ENCODE measurements at places on chromosomes 6 and 20.

GRCh38 chr6:90103056-90103800 is 193.4 kb downstream of the BACH2 start:
- no peak for DNase-seq

- DNase-seq: no peak
Observed at GRCh38 chr6:157096522-157096921, 226.8 kb downstream of the TMEM242 start.

DNA sequence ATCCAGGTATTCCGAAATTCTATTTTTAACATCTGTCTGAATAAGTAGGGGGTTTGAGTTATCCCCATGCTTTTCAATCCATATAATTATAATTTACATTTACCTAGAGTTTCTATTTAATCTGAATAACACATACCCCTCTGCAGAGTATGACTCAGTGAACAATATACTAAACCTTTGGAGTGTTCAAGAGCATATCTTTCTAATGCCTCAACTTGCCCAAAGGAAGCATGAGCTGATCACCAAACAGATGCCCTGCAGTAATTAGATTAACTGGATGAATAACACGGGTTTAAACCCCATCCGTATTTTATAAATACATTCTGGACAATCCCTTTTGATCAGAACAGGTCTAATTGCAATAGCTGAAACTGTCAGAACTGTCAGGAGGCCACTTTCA is 897.1 kb downstream of the TFAP2A start:
- DNase-seq: no peak

- no peak for DNase-seq
Observed at GRCh38 chr6:108666656-108667260, 106.0 kb downstream of the FOXO3 start.

DNA sequence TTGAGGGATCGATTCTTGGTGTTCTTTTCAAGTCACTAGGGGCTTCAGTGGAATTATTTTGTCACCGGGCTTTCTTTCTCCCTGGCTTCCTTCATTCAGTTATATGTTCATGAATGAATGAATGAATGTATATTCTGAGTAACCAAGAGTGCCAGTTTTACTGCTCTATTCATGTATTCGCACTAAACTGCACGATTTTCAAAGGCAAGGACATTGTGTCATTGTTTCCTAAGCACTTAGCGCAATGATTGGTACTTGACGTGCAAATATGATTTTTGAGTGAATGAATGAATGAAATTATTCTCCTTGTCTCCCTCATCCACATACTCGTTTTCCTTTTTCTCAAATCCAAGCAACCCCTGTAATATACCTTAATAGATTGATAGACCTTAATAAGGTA is 822 bp downstream of the AFG1L start:
- no peak for DNase-seq

DNA sequence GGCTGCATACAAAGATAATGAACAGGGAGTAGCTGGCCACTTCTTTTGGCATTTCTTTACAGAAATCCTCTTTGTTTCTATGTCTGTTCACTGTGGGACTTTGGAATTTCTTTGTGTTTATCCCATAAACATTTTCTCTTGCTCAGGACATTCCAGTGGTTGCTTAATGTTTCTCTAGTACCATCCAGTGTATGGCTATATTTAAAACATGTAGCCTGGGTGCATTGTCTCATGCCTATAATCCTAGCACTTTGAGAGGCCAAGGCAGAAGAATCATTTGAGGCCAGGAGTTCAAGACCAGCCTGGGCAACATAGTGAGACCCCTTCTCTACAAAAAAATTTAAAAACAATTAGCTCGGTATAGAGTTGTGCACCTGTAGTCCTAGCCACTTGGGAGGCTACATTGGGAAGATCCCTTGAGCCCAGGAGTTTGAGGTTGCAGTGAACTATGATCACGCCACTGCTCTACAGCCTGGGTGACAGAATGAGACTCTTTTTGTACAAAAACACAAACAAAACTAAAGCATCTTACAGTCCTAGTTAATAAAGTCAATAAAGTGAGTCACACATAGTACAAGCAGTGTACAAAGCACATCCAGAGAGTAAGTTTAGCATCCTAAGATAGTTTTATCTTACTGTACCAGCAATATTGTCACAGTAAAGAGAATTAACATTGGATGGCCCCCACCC is 63.3 kb downstream of the ZFAND3 start:
- DNase-seq: no peak

DNA sequence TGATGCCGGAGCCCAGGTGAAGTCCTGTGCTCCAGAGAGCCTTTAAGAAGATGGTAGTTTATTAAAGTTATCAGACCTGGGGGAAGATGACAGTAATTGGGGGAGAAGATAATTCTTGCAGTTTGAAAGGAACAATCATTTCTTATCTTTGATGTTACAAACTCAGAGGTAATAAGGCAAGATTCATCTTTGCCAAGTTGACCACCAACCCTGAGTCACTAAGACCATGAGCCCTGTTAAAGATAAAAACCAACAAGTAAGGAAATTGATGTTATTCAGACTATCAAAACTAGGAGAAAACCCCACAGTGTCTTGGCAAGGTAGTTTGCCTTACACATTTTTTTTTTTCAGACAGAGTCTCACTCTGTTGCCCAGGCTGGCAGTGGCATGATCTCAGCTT is 73.1 kb downstream of the MKKS start:
- DNase-seq: no peak

GRCh38 chr20:52590100-52590499 is 382.1 kb upstream of the TSHZ2 start:
- no peak for DNase-seq

GRCh38 chr6:149608381-149608982 is 40.0 kb downstream of the KATNA1 start:
- DNase-seq: no peak

DNA sequence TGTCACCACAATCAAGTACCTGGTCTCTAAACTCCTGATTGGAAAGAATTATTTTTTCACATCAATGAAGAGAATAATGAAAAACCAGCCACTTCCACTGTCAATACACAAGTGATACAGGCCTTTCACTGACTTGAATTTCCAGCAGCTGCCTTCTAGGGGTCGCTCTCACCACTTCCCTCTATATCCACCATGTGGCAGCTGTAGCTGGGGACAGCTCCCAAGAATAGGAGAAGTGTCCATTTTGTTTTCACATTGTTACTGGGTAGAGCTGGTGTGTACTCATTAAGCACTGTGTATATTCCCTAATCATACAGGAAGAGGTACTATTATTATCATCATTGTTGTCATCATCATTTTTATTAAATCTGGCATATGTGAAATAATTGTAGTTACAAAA is 438.4 kb upstream of the SPTLC3 start:
- peak; percentile 59 for DNase-seq

DNA sequence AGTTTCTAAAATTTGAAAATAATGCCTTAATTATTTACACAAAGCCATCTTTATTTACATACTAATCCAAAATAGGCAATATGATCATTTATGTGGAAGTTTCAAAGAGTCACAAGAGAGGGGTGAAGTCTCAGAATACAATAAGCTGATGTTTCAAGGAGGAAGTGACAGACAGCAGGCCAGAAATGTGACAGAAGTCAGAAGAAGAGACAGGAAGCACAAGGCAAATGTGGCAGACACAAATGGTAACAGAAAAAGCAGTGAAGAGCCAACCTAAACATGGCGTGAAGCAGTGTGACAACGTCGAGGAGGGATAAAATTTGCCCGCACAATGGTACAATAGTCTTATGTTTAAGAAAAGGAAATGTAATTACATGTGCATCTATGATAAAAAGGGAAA is 59.8 kb downstream of the SHPRH start:
- DNase-seq: no peak

- no peak for DNase-seq
Observed at GRCh38 chr20:43959079-43959919, 44.6 kb downstream of the TOX2 start.

GRCh38 chr6:116866281-116866871 is 10.7 kb upstream of the RFX6 start:
- no peak for DNase-seq

DNA sequence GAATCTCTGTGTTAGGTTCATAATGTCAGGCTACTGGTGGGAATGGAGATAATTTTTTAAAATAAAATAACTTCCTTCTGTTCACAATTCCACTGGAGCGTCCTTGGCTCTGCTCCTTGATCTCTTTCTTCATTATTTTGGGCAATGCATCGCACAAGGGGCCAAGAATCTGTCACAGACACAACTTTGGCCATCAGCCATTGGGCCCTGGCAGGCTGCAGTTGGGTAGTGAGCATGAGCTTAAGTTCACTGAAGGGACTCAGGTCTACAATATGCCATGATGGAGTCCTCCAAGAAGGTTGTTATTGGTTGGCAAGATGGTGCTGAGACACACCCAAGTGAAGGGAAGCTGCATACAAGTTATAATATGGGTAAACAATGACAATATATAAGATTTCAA is 40.0 kb downstream of the CYP39A1 start:
- DNase-seq: no peak

DNA sequence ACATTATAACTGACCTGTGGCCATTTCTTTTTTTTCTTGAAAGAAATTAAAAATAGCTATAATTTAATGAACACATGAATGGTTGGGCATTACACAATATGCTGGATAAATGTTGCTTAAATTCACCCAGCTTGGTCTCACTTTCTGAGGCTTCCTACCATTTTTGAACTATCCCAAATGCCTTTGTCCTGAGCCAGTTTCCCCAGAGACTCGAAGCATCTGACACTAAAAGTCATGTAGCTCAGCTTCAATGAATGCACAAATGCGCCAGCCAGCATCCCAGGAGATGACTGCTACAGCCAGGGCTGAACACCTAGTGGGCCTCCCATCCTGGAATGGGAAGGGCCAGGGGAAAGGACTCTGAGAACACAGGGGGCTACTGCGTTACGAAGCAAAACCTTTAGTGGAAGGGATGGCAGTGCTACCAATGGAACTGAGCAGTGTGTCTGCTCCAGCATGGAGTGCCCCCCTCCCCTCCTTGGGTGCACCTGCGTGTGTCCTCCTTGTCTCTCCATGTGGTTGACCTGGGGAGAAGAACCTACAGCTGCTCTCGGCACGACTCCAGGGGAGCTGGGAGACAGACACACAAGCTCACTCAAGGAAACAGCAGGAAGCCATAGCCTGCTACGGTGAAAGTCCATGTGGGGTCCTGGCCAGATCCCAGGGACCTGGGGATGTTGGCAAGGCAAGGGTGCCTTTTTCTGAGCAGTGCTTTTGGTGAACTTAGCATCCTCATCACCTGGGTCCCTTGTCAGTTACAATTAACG is 60.9 kb downstream of the IRF4 start:
- DNase-seq: no peak

DNA sequence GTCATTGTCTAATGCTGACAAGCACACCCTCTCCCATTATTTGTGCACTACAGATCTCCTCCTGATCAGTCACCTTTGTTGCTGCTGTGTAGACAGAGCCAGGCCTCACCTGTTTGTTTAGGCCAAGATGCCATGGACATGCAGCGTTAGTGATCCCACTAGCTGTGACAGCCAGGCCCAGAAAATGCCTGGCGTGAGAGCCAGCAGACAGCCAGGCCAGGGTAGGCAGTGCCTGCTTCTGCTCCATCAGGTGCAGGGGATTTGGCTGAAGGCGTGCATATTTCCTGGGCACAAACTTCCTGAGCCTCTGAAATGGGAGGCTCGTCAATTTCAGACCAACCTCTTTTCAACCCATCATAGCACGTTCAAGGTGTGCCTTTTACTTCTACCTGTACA is 27.3 kb downstream of the MANBAL start:
- no peak for DNase-seq

DNA sequence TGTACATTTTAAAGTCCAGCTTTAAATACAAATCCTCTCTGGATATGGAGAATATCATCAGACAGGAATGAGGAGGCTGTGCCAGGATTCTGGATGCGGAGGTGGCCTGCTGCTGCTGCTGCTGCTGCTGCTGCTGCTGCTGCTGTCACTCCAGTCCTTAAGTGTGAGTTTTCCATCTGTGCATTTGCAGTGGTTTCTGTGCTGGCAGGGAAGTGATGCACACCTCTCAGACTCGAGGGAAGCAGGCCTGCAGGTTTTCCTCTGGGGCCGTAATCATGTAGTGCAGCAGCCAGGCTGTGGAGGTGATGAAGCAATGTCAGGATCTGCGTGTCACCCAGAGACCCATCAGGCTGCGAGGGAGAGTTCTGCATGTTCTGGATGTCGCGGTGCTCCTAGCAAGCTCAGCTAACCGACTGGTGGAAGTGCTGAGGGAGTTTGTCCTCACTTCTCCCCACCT is 32.0 kb downstream of the CFAP61 start:
- peak; percentile 68 for DNase-seq

DNA sequence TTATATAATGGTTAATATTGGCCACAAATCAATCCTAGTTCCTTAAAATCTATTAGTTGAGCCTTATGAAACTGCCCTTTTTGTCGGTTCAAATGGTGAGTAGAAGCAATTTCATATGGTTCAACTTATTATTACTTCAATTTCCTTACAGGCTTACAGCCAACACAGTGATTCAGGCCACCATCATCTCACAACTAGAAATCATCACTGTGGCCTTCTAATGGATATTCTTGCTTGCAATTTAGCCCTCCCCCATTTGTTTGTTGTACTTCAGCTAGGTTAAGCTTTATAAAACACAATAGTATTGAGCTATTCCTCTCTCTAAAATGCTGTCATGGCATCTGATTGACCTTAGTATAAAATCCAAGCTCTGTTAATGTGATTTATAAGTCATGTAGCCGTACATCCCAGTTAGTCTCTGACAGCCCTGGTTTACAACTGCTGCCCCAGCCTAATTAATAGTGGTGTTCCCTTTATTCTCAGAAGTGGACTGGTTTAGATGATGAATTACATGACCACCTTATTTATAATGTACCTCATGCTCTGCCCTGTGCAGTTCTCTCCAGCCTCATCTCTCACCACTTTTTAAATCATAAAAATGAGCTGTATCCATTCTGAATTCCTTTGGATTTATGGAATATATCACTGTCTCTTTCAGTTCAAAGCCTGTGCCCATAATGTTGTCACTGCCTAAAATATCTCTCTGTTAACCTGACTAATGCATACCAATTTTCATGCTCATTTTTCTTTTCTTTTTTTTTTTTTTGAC is 36.7 kb downstream of the LAMA2 start:
- no peak for DNase-seq

GRCh38 chr6:7341989-7342742 is 29.2 kb upstream of the SSR1 start:
- DNase-seq: peak; percentile 38

DNA sequence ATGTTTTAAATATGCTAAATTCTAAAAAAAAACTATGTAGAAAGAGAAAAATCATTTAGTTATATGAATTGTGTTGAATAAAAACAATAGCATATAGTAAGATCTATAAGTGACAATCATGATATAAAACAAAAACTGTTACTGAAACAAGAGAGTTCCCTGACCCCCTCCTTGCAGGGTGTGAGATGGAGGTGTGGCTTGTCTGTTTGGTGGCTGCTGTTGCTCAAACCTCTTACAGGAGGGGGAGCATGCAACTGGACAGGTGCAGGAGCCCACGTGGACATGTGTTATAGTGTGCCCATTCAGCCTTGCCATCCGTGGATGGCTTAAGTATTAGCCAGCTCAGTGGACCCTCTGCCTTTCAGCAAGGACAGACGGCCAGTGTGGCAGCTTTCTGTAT is 206.7 kb downstream of the MOXD1 start:
- no peak for DNase-seq

Measured in NCI-H2171 (cell line).